ENCODE measurements at places on chromosomes 5 and 9.

DNA sequence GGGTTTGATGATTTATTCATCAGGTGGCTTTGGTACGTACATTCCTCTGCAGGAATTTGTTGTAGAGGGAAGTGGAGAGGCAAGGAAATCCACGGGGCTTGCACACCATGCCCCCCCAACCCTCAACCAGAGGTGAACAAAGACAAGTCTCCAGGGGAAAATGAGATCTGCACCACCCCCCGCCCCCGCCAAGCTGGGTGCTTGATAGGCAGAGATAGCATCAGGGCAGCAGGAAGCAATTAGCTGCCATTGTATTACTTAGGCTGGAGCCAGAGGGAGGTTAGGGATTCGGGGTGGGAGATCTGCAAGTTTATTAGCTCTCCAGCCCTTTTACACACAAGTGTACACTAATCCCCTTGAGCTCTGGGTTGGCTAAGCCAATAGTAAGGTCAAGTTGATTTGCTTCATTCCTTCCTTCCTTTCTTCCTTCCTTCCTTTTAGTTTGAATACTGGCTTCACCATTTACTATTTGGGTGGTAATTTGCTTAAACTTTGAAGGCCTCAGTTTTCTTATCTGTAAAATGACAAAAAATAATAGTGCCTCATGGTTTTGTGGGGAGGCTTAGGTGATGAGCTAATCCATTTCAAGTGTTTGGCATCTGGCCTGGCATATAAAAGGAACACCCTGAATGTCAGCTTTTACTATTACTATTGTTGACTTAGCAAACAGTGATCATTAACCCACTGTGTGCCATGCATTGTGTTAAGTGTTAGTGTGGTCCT lies 34.1 kb downstream of the SPRY4 start:
- no peak for DNase-seq

DNA sequence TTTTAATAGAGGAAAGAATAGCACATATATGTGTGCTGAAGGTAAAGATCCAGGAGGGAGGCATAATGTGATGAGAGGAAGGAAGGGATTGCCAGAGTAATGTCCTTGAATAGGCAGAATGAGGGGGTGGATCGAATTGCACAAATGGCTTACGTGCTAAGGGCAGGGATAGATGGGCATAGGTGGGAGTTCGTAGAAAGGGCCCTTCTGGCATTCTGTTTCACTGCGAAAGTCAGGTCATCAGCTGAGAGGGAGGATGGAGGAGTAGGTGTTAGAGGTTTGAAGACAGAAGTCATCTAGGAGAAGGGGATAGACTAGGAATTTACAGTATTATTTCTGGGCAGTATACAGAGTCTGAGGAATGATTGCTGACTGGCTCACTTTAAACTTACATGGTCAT lies 32.1 kb downstream of the CNOT6 start:
- DNase-seq: no peak

- no peak for DNase-seq
These were observed 254.3 kb upstream of the PDE4D start for GRCh38 chr5:60147791-60148190.

- no peak for DNase-seq
These were observed 179.7 kb upstream of the ISL1 start for GRCh38 chr5:51203598-51203997.

GRCh38 chr5:60444661-60445360 lies 255.2 kb downstream of the DEPDC1B start:
- no peak for DNase-seq

GRCh38 chr5:109486200-109486804 lies 76.5 kb upstream of the PJA2 start:
- DNase-seq: no peak

DNA sequence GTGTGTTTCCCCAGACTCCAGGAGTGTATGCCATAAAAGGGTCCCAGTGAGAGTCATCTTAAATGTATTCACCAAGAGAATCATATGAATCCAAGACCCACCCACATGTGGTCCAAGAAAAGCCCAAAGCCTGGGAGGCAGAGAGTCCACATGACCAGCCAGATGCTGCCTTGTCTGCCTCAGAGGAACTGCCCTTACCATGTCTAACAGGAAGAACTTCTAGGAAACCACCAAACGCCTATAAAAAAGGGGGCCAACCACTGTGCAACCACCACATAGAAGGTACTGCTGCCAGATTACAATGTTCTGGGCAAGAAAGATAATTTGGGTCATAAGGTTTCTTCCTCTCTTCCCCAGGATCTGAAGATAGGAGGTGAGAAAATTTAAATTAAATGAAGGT lies 129.8 kb upstream of the SLC24A2 start:
- no peak for DNase-seq

- DNase-seq: no peak
These were observed 33.5 kb downstream of the ANXA6 start for GRCh38 chr5:151123897-151124751.

GRCh38 chr5:98904780-98905179 lies 24.0 kb downstream of the CHD1 start:
- no peak for DNase-seq

DNA sequence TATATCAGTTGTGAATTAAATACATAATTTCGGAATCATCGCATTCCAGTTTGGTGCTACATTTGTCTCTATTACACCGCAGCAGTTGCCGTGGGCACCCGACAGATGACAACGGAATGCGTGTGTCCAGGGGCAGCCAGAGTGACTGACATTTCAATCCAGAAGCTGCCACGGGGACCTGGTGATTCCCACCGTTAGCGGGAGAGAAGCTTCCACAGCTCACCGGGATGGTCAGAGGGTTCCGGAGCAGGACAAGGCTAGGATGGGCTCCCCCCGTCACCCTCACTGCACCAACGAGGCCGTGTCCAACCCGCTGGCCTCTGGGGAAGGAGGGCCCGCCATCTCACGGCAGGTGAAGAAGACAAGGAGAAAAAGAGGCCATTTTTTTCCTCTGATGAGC lies 86.8 kb downstream of the GTF3C4 start:
- DNase-seq: no peak

- DNase-seq: no peak
These were observed 179.2 kb downstream of the HSD17B3 start for GRCh38 chr9:96122751-96123150.

GRCh38 chr9:122360891-122361290 lies 9.9 kb upstream of the PTGS1 start:
- DNase-seq: no peak

GRCh38 chr5:66807743-66808142 lies 211.6 kb downstream of the MAST4 start:
- peak; percentile 51 for DNase-seq

DNA sequence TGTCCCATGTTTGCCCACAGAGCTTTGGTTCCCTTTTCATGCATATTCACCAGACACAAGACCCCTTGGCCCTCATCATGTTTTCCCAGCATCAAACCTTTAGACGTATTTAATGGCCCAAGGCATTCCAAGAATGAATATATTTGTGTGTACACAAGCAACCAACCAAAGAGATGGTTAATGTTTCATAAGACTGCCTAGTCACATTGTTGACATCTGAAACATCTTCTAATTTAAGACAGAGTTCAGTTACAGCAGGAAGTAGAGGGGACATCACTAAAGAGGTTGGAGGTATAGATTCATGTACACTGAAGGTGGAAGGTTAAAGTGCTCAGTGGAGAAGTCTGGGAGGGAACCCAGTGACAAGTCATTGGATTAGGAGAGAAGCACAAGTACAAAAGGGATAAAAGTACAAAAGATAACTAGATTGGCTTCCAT lies 49.1 kb downstream of the SUSD1 start:
- no peak for DNase-seq

GRCh38 chr5:125277494-125278154 lies 531.2 kb upstream of the ZNF608 start:
- DNase-seq: no peak

DNA sequence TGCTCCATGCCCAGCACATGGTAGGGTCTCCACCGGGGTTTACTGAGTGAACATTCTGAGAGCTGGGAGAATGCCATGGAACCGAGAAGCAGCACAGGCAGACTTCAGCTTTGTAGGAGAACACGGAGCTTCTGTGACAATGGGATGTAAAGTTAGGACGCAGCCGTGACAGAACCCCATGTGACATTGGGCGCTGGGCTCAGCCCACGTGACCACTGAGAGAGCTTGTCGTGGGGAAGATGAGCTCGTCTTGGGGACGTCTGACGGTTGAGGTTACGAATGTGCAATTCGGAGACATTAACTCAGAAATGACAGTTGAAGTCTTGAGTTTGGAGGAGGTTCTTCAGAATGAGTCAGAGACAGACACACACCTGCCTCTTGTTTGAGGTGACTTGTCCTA lies 13.5 kb downstream of the SDHA start:
- DNase-seq: no peak

- DNase-seq: no peak
These were observed 160.8 kb downstream of the DAB2IP start for GRCh38 chr9:121812159-121812735.

- no peak for DNase-seq
These were observed 97.5 kb downstream of the MARCHF11 start for GRCh38 chr5:16082053-16082452.

GRCh38 chr9:13992138-13993088 lies 321.5 kb downstream of the NFIB start:
- no peak for DNase-seq

- no peak for DNase-seq
These were observed 289.2 kb upstream of the PTGER4 start for GRCh38 chr5:40390281-40391149.

DNA sequence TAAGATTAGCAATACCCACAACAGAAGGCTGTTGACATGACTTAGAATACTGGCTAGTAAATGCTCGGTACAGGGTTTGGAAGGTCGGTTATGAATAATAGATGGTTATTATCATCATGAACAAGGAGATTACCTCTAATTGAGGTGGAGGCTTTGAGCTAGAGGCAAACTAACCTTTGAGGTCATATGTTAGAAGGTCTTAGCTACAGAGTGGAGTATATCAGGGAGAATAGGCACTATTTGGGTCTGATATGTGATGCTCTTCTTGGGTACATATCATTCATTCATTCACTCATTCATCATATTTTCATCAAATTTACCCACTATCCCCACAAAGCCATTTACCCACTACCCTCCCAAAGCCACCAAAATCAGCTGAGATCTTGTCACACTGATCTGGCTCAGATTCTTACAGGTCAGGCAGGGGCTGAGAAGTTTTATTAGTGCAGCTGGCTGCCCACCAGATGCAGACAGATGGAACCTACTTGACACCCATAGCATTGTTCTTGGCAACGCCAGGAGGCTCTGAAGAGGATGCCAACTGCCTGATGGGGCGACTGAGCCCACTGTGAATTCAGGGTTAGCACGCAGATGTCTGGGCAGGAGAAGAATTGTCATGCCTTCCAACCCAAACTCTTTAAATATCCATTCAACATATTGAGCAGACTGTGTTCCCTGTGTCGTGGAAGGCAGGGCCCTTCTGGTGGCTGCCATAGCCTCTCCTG lies 90.2 kb upstream of the SH3PXD2B start:
- no peak for DNase-seq

GRCh38 chr5:51383131-51384121 lies at the start of gene ISL1:
Gene ISL1 (plus strand): TSS chr5:51383448. CDS start chr5:51383672, 224 bp downstream.
- DNase-seq: no peak

DNA sequence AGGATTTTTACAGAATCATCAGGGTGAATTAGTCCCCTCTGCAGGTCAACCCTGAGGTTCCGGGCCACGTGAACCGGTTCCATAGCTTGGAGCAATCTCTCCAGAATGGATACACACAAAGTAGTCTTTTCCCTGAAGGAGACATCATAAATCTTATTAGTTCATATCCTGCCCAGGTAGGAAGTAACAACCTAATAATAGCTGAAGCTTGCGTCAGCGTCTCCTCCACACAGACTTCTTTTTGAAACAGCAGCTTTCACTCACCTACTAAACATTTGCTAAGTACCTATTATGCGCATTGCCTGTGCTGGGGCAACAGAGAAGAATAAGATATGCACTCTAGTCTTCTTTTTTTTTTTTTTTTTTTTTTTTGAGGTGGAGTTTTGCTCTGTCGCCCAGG lies 9.4 kb downstream of the PSMD5 start:
- no peak for DNase-seq

- DNase-seq: no peak
These were observed 152.9 kb downstream of the CDC42SE2 start for GRCh38 chr5:131416729-131417128.

DNA sequence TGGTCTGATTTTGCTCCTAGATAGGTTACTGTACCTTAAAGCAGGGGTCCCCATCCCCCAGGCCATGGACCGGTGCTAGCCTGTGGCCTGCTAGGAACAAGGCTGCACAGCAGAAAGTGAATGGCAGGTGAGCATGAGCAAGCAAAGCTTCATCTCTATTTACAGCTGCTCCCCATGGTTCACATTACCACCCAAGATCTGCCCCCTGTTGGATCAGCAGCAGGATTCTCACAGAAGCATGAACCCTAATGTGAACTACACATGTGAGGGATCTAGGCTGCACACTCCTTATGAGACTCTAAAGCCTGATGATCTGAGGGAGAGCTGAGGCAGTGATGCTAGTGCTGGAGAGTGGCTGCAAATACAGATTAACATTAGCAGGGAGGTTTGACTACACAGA lies 78.1 kb downstream of the DRD1 start:
- DNase-seq: no peak

GRCh38 chr9:133986061-133986460 lies 6.1 kb downstream of the VAV2 start:
- no peak for DNase-seq

DNA sequence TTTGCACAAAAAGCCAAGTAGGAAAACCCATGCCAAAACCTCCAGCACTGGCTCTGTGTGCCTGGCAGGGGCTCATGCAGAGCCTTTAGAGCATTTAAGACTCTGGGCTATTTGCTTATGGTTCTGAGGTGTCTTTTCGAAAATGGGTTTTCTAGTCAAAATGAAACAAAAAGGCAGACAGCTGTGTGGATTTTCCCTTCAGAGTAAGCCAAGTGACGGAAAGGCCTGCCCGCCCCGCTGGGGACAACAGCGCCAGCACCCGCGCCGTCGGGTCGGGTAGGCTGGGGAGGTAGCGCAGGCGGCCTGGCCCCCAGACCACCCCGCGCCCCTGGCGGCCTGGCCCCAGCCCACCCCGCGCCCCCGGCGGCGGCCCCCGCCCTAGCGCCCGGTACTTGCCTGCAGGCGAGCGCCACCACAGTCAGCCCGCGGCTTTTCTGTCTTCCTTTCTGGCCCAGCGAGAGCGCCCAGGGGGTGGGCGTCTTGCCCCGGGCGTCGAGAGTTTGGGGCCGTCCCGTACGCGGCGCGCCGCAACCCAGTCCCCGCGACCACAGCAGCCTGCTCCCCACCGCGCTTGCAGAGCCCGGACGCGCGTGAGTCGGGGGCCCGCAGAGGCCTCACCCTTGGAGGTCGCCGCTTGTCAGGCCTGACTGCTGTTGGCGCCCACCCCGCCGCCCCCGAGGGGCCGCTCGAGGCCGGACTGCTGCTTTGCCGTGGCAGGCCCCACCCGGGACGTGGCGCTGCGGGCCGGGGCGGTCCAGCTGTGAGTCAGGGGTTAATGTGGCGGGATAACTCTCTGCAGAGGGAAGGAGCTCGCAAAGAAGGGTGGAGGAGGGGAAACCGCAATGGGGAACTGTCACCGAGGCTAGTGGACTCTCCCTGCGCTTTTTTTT lies at the start of gene TICAM2:
TICAM2 (minus strand) TSS at position 779 of the 890 bp plus-strand sequence. CDS start 21,223 bp downstream, outside the sequence.
- DNase-seq: peak; percentile 58

GRCh38 chr9:82940376-82940775 lies 122.6 kb downstream of the RASEF start:
- no peak for DNase-seq
